ENCODE measurements at places on chromosomes 3 and 15. TPM values are rescaled to one million over a fixed set of nuclear protein-coding genes. Genes with fewer than 3 reads are reported as not detected.

- no peak for DNase-seq
Observed at GRCh38 chr3:89955156-89955555, 847.7 kb downstream of the EPHA3 start.

DNA sequence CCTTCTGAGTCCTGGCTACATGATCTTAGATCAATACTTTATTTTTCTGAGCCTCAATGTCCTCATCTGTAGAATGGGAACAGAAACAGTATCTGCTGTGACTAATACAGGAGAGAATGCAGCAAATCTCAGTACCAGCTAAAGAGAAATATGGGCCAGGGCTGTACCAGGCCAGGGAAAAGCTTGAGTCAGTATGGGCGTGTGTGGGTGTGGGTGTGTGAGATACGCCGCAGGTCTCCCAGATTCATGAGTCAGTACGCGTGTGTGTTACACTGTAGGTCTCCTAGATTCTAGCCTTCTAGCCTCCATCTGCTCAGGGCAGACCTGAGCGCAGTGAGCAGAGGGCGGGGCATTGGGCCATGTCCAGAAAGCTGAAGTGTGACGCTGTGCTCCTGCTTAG is 15.2 kb downstream of the GNAI2 start:
- no peak for DNase-seq

MESP2 gene
- not detected for total RNA-seq

GRCh38 chr15:58344213-58345070 is 87.3 kb upstream of the LIPC start:
- no peak for DNase-seq

- DNase-seq = no peak
Observed at GRCh38 chr3:127004641-127005397, 21.9 kb downstream of the PLXNA1 start.

- DNase-seq = no peak
Observed at GRCh38 chr3:100131241-100131640, 16.9 kb upstream of the FILIP1L start.

KY gene
- not detected for total RNA-seq

PP2D1 gene
- not detected for total RNA-seq

GRCh38 chr15:81893182-81893835 is 152.5 kb downstream of the MEX3B start:
- DNase-seq = no peak

DNA sequence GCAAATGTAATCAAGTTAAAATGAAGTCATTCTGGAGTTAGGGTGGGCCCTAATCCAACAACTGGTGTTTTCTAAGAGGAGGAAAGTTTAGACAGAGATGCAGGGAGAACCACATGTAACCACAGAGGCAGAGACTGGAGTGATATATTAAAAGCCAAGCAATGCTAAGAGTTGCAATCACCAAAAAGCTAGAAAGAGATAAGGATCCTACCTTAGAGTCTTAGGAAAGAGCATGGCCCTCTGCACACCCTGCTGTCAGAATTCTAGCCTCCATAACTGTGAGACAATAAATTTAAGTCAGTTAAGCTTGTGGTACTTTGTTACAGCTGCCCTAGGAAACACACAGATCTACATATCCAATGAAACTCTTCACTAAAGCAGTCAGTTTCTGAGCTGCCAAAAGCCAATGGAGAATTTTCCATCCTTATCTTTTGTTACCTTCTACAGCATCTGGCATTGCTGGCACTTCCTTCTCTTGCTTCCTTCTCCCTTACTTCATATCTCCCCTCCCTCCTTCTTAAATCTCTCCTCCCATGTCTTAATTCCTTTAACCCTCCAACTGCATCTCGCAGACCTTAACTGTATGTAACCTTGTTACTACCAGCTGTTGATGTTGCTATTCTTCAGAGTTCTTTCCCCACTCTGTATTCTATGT is 11.2 kb downstream of the DCBLD2 start:
- DNase-seq = no peak

SERPINI2 gene
- total RNA-seq = not detected

GRCh38 chr3:146154995-146155394 is 6.0 kb downstream of the PLOD2 start:
- DNase-seq = no peak

KAT2B gene
- 33.4 TPM for total RNA-seq

FOXL2NB gene
- total RNA-seq = not detected

DNA sequence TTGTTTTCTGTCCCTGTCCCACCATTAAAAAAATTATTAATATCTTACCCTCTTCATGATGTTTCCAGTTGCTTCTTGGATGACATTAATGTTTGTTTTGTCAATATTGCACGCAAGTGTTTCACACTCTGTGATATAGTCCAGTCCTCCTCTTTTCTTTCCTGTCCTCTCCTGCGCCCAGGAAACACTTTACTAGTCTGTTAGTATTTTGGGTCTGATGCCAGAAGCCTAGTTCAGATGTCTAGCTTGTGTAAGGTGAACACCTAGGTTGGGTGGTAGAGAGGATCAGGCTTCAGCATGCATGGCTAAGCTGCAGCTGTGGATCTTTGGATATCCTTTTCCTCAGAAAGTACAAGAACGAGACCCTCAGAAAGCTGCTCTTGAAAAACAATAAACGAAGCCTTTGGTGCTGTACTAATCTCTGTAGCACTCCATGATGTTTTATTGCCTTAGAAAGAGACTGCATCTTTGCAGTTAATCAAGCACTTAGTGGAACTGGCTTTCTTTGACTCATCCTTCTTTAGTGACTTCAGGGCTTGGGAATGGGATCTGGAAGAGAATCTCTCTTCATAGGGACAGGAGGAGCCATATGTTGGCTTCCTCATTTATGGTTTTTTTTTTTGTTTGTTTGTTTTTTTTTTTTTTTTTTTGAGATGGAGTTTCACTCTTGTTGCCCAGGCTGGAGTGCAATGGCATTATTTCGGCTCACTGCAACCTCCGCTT is 253.4 kb downstream of the LPP start:
- DNase-seq = no peak

DNA sequence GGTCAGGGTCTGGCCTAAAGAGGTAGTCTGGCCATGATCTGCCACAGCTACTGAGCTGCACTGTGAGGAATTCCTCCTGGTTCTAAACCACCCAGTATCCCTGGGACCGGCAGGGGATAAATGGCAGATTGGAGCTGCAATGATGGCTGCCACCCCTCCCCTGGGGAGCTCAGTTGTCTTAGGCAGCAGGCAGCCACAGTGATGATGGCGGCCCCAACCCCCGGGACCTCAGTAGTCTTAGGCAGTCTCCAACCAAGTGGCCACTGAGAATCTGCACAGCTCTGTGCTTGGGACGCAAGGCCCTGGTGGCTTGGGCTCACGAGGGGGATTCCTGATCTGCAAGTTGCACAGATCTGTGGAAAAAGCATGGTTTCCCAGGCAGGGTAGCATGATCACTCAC is 68.1 kb downstream of the STRIT1 start:
- DNase-seq = no peak

DNA sequence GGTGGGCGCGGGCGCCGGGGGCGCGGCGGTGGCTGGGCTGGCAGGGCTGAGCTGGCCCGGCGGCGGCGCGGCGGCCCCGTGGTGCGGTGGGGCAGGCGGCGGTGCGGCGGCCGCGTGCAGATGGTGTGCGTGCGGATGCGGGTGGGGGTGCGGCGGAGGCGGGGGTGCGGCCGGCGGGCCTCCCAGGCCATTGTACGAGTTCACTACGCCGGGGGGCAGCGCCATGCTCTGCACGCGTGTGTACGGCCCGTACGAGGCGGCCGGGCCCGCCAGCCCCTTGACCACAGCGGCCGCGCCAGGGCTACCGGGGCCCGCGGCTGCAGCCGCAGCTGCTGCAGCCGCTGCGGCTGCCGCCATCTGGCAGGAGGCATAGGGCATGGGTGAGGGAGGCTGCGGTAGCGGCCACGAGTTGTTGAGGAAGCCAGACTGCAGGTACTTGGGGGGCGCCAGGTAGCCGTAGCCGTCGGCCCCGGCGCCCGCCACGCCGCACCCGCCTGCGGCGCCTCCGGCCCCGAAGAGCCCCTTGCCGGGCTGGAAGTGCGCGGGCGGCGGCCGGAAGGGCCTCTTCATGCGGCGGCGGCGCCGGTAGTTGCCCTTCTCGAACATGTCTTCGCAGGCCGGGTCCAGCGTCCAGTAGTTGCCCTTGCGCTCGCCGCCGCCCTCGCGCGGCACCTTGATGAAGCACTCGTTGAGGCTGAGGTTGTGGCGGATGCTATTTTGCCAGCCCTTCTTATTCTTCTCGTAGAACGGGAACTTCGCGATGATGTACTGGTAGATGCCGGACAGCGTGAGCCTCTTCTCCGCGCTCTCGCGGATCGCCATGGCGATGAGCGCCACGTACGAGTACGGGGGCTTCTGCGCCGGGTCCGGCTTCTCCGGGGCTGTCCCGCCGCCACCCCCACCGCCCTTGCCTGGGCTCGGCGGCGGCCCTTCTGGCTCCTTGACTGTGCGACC is 951 bp downstream of the FOXL2 start:
- DNase-seq = no peak

KCNH8 gene
- total RNA-seq = 1.1 TPM

- no peak for DNase-seq
Observed at GRCh38 chr15:46815765-46816164, 901.5 kb upstream of the SEMA6D start.

DNA sequence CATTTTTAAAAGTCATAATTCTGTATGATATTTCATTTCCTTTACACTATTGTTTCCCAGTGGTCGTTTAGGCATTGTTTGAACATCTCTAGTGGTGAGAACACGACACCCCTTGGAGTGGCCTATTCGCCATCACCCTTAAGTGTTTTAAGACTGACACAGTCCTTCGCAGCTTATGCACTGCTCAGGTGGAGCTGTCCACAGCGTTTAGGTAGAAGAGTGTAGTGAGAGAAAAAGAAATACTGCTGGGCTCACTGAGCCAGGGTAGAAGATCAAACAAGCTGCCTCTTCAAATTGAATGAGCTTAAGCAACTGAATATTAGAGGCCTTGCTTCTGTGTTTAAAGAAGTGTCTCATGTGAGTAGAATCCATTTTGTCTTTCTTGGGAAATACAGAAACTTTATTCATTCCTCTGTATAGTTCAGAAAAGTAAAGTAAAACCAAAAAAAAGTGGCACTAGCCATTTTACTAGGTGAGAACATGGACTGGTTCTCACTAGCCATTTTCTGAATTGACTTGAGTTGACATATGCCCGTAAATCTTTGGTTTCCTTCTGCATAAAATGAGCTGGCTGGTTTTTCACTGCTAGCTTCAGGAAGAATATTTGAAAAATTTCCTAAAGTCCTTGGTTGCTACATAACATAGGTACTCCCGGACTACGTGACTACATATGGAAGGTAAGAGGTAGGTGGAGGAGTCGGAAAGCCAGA is 155.9 kb downstream of the P3H2 start:
- no peak for DNase-seq

ARGFX gene
- not detected for total RNA-seq

DNA sequence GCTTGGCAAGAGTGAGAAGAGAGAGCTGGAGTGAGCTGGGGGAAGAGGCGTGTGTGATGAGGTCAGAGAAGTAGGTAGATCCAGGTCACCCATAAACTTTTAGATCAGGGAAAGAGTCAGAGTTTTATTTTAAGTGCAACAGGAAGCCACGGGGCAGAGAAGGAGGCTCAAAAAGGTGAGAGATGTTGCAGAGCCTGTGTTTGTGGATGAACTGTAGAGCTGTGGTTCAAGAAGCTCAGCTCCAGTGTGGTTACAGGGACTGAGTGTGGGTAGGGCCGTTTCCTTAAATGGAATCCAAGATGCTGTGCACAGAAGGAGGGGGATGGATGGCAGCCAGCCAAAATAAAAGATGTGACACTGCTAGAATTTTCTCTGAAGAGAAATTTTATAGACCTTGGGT is 337.2 kb downstream of the SATB1 start:
- no peak for DNase-seq

LMOD3 gene
- total RNA-seq = not detected

RARRES1 gene
- not detected for total RNA-seq

GMPS gene
- total RNA-seq = 116 TPM

DNA sequence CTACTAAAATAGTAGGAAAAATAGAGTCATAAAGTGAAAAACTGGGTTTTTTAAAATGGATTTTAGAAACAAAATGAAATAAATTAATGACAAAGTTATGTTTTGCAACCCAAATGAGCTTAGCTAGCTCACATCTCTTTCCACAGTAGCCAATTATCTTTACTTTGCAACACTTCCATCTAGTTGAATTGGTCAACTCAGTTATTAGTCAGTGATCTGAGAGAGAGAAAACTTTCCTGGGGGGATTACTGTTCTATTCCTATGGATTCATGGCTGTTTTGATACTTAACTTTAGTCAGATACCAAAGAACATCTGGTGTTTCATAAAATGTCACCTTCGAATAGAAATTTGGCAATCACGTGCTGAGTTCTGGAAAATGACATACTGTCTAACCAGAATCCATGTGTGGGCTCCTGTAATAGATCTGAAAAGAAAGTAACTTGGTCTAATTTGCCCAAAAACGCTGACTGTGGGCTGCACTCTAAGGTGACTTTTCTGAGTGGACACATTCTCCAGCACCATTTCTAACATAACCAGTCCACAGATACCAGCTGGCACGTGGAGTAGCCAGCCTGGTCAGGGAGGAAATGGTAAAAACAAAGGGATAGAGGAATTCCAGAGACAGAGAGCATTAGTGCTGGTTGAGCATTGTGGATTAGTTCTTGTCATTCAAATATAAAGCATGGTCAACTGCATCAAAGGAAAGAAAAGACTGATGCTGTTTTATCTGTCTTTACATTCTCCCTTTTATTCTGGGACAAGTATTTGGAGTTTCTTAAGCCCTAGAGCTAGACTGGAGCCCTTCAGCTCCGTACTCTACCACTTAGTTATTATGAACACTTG is 45.2 kb upstream of the CCDC80 start:
- no peak for DNase-seq

GRCh38 chr3:178258121-178258520 is 278.1 kb upstream of the KCNMB2 start:
- no peak for DNase-seq

SELENOS gene
- total RNA-seq = 36.1 TPM

Data from OCI-LY7 (cell line).